Globus pallidus (tissue), 1 donor: ENCODE measurements at places on chromosomes 13 and 19.
A peak's percentile ranks its signal among the peaks of the same experiment; 100 is the strongest.

DNA sequence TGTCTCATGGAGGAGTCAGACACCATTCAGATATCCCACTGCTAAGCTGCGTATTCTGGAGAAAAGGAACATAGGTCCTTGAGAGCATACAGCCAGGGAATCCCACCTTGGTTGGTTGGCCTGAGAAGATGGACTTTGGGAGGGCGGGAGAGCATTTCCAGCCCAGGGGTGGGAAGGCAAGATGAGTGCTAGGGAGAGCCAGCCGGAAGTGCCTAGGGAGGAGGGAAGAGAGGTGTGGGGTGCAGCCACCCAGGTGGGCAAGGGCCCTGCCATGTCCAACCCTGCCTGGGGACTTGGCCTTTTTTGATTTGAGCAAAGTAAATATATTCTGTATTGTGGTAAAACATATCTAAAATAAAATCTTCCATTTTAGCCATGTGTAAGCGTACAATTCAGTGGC lies 19.7 kb downstream of the SIAH3 start:
- no peak for DNase-seq

DNA sequence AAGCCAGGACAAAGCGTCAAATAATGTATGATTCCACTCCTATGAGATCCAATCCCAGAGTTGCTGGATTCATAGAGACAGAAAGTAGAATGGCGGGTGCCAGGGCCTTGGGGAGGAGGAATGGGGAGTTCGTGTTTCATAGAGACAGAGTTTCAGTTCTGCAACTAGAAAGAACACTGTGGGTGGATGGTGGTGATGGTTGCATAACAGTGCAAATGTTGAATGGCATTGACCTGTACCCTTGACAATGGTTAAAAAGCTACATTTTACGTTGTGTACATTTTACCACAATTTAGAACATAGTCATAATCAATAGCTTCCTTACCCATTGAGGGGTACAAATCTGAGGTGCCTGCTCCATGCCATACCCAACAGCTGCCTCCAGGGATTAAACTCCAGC lies 33.4 kb downstream of the MBD3L2B start:
- no peak for DNase-seq

DNA sequence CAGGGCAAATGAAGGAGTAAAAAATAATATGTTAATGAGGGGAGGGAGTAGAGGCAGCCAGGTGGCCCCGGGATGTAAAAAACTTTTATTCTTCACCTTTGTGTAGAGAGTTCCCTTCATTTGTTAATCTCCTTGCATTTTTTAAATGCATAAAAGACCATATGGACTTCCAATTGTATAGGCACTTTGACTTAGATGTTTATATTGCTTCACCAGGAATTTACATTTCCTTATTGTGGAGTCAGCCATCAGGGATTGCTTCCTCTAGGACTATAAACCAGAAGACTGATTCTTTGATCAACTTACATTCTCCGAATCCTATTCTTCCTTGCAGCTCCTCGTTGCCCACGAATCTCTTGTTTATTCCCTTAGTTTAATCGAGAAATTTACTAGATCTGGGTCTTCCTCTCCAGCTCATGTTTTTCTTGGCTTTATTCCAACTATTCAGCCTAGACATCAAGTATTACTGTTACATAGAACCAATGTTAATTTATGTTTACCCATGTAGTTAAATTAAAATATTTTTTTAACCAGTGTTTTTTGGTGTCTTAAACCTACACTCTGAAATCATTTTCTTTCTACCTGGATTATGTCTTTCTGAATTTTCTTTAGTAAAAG lies 1187.0 kb upstream of the SLC10A2 start:
- peak; percentile 1 for DNase-seq

DNA sequence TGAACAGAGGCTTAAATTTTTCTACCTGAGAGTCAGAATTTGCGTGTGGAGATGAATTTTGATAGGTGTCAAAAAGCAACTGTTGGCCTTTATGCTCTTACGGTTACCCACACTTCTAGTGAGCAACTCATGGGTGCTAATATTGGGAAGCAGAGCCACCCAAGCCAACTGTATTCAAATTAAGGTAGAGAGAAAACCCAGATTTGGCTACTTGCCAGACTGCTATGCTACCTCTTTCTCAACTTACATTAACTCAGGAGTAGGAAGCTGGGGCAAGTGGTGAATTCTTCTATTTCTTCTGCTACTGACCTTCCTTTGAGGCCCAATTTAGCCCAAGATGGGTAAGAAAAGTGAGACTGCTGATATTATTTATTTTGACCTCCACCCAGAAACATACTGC lies 83.9 kb downstream of the OLFM4 start:
- no peak for DNase-seq

DNA sequence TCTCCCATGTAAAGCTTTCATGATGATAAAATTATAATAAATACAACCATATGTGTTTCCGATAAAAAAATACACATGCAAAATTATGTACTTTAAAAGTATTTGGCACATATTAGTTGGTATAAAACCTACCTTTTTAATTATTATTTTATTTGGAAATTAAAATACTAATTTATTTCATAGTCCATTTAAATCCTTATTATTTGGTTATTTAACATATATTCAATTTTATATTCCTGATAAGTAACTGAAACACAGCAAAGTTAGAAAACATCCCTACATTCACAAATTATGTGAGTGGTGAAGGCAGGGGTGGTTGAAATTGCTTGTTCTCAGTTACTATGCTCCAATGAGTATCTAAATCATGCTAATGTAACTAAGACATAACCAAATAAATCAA lies 920.5 kb downstream of the SLITRK1 start:
- no peak for DNase-seq

DNA sequence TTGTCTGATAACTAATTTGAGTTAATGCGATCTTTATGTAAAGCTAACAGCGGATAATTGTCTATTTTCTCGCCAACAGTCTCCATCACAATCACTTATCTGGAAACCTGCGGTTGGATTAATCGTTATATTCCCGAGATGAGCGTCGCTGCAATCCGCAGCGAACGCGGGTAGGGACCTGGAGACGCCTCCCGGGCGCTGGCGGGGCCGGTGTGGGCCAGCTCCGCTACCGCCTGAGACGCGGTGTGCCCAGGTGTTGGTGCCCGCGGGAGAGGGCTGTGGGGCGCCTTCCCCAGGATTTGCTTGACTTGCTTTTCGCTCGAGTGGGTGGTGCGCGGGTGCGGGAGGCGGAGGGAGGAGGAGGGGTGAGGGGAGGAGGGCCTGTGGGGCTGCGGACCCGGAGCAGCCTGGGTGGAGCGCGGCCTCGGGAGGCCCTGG lies 38.3 kb downstream of the SOX1 start:
- no peak for DNase-seq

- DNase-seq, result no peak
Observed at GRCh38 chr13:109971006-109971405, 184.6 kb upstream of the IRS2 start.

DNA sequence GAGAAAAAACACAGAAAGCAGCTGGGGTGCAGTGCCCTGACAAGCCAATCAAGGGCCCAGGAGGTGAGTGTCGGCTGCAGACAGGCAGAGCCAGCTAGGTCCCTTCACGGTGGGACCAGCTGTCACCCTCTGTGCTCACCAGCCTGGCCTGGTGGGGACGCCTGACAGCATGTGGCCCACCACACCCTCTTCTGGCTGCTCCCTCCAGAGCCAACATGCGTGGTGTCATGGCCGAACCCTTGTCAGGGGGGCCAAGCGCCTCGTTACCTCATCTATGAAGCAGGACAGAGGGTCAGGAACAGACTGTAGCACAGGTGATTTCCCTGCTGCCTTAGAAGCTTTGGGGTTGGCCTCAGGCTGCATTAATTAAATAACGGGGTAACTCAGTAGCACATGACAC lies 40.0 kb upstream of the ISYNA1 start:
- DNase-seq, result no peak

DNA sequence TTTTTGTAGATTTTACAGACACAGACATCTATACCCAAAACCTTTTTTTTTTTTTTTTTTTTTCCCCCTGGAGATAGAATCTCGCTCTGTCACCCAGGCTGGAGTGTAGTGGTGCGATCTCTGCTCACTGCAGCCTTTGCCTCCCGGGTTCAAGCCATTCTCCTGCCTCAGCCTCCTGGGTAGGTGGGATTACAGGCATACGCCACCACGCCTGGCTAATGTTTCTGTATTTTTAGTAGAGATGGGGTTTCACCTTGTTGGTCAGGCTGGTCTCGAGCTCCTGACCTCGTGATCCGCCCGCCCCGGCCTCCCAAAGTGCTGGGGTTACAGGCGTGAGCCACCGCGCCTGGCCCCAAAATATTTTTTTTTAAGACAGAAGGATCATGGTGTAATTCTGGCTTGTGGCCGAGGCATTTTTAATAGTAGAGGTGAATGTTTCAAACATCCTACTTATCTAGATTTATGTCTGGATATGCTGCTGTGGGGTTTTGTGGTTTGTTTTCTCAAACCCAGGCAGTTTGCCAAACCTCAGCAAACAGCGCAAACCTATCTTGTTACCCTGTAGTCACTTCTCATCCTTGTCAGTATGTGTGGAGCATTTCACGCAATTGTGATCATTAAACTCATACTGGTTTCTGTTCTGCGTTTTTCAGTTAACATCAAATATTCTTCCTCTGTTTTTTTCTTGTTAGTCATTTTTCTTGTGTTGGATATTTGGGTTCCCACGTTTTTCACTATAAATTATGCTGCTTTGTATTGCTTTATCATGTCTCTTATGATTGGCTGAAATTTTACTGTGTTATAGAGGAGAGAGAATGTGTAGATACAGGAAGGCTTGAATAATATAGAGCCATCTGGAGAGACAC lies 36.2 kb upstream of the GARRE1 start:
- DNase-seq, result no peak

GRCh38 chr13:27857282-27857681 lies 62.5 kb upstream of the PDX1 start:
- no peak for DNase-seq

GRCh38 chr13:68481130-68481529 lies 1251.0 kb upstream of the PCDH9 start:
- no peak for DNase-seq

DNA sequence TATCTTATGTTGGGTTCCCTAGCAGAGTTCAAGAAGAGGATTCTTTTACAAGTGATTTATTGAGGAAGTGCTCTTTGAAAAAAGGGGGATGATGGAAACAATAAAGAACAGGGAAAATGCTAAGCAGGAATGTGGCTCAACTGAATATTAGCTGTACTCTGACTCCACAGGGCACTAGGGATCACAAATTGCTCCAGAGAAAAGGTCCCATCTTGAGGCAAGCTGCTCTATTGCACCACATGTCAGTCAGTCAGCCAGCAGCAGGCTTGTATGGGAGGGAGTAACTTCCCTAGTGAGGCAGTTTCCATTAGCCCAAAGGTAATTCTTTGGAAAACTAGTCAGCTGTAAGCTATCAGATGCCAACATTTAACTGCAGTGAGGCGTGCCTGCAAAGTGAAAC lies 73.3 kb upstream of the FNDC3A start:
- DNase-seq, result no peak

DNA sequence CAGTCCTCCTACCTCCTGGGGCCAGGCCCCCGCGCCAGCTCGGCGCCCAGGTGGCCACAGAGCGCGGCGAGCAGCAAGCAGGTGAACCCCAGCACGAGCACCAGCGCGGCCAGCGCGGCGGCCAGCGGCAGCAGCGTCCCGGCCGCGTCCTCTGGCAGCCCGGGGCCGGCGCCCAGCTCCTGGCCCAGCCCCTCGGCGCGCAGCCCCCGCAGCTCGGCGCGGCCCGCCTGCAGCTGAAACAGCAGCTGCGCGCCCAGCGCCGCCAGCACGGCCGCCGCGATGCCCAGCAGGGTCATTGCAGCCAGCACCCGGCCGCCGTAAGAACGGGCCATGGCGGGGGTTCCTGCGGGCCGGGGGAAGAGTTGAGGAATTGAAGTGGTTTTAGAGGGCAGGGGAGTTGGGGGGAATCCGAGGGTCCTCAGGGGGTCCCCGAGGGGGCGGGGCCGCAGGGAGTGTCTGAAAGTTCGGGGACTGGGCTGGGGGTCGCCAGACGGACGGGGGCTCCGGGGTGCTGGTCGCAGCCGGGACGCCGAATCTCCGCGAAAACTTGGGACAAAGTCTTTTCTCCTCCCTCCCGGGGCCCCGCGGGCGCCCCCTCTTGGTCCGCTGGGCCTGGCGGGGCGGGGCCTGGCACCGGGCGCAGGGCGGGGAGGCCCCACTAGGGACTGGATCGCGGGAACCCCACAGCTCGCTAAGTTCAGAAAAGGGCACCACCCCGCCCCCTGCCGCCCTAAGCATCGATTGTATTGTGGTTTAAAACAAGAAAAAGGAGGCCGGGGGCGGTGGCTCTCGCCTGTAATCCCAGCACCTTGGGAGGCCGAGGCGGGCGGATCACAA lies at the start of gene TMEM221:
TMEM221 (minus strand) TSS at position 538 of the 837 bp plus-strand sequence; CDS start at position 332, 206 bp downstream.
- no peak for DNase-seq

DNA sequence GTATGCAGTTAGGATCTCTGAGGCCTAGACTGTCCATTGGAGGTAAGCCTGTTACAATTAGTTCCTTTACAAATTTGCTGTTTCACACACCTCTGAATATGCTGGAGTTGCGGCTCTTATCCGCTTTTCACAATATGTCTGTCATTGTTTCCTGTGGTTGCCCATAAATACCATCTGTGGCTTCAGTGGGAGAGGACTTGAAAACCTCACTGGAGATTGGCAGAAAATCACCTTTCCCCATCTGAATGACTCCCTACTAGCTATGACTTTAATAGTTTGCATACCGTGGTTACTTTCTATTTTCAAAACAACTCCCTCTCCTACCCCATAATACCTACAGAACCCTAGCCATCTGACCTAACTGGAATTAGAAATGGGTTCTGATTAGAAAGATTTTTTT lies 454.3 kb downstream of the PCDH17 start:
- no peak for DNase-seq

- no peak for DNase-seq
Observed at GRCh38 chr13:31964168-31964567, 67.4 kb upstream of the FRY start.

DNA sequence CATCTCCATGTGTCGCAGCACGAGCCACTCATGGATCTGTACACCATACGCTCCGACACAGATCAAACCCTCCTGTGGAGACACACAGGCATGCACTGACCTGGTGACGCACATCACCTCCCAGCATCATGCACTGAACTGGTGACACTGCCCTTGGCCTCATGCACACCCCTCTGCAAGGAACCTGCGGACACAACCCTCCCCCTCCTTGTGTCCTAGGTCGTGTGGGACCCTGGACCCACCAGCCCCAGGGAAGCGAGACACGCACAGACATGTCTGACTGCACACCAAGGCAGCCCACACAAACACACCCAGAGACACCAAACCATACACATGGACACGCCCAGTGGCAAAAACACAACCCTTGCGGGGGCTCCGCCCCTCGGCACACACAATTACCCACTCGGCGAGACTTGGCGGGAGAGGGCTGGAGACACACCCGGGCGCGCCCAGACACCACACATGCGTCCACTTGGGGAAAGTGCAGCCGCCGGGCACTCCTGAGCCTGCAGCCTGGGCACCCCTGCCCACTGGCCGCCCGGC lies 2.0 kb upstream of the KCNN4 start:
- DNase-seq, result no peak

DNA sequence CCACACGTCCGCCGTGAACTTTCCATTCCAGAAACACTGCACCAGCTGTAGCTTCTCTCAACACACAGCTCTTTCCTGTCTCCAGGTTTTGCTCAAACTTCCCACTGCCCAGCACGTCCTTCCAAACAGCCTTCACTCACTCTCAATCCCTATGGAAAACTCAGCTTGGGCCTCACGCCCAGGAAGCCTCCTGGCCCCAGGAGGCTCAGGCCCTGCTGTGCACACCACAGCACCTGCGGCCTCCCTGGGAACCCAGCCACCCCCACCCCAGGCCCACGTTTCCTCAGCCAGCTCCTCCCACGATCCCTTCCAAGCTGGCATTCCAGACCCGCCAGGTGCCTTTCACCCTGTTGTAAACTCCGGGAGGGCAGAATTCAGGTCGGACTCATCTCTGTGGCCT lies 35.2 kb downstream of the C13orf46 start:
- DNase-seq, result no peak

- DNase-seq, result no peak
Observed at GRCh38 chr19:58518256-58519086, 1.1 kb downstream of the ZBTB45 start.
